ENCODE measurements at places on chromosomes 1 and 21.

- DNase-seq: peak; percentile 9
Measured at GRCh38 chr21:45931397-45931969, 50.1 kb upstream of the COL6A1 start.

DNA sequence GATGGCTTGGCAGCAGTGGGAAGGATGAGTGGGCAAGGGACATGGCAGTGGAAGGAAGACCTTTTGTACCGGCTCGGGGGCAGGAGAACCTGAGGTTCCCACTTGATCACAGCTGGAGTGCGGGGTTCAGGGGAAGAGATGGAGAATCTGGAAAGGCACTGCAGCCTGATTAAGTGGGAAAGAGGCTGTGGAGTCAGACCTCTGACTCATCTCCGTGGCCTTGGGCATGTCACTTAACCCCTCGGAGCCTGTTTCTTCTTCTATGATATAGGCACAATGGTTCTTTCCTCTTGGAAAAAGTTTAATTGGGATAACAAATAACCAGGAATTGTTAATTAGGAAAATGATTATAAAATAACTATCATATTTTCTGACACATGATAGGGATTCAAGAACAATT, 13.1 kb upstream of the TMEM61 start:
- DNase-seq: no peak

GRCh38 chr1:198892065-198892464, 253.2 kb downstream of the PTPRC start:
- no peak for DNase-seq

- DNase-seq: no peak
Measured at GRCh38 chr1:166960858-166961474, 14.4 kb downstream of the ILDR2 start.

- peak; percentile 68 for DNase-seq
Measured at GRCh38 chr1:206734499-206735142, 36.0 kb upstream of the IL19 start.

GRCh38 chr1:160284220-160284781, 632 bp downstream of the PEX19 start:
- peak; percentile 5 for DNase-seq

- no peak for DNase-seq
Measured at GRCh38 chr1:172895050-172895460, 155.7 kb downstream of the TNFSF18 start.

GRCh38 chr1:201021630-201022492, 1.7 kb downstream of the KIF21B start:
- no peak for DNase-seq

DNA sequence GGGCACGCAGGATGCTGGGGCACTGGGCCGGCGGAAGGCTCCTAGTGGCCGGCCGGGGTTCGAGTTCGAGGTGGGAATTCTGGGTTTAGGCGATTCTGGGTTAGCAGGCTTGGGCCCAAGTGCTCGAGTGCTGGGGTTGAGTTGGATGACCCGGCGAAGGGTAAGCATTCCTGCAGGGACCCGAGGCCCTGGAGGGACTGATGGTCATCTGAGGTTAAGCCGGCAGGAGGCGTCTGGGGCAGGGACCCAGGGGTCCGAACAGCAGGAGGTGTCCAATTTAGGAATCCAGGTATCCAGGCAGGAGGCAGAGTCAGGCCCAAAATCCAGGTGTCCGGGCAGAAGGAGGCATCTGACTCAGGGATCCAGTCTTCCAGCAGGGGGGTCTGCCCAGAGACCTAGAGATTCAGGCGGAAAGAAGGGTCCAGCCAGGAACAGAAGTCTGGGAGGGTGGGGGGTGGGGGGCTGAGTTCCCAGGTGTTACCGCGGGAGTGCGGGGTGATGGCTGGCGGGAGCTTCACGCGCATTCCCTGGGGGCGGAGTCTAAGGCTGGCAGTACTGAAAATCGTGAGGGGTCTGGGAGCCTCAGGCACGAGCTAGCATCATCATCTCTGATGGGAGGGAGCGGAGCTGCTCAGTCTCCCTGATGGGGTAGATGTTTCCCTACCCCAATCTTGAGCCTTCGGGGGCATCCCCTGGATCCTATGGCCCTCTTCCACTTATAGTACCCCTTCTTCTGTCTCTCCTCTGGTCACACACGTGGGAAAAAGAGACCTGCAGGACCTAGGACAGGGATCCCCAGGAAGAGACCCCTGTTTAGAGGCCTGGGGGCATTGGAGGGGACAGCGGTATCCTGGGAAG, 585 bp downstream of the GPR3 start:
- DNase-seq: no peak

DNA sequence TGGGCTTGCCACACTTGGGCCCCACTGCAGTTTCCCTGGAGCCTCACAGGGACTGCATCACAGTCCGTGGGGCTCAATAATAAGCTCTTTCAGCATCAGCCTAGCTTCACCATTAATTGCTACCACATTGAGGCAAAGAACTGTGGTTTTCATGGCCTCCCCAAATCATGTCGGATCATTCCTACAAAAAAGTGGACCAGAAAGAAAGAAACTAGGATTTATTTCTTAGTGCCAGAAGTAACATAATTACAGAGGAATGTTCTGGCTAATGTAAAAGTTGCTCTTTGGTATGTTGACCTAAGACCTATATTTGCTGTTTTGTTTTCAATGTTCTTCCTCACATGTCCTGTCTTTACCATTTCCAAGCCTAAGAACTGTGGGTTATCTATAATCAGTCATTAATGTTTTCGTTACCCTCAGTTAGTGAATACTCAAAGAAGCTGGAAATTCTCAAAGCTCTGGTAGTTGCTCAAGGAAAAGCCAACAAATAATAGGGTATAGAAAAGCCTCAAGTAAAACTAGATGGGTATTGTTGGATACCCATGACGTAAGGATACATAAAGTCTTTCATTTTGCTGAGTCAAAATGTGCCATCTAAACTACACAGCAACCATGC, 173.9 kb downstream of the LTN1 start:
- no peak for DNase-seq

- DNase-seq: no peak
Measured at GRCh38 chr21:33197496-33197895, 32.2 kb upstream of the IFNAR2 start.

- DNase-seq: no peak
Measured at GRCh38 chr1:171736196-171736595, 5.7 kb downstream of the VAMP4 start.

- DNase-seq: no peak
Measured at GRCh38 chr1:14057640-14058039, 357.7 kb downstream of the PRDM2 start.

DNA sequence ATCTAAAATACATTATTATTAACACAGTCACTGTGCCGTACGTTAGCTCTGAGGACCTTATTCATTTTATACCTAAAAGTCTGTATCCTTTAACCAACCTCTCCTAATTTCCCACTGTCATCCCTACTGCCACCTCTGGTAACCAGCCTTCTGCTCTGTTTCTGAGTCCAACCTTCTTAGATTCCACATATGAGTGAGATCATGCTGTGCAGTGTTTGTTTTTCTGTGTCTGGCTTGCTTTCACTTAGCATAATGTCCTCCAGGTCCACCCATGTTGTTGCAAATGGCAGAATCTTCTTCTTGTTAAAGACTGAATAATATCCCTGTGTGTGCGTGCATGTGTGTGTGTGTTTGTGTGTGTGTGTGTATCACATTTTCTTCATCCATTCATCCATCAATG, 64.2 kb downstream of the ETS2 start:
- no peak for DNase-seq

DNA sequence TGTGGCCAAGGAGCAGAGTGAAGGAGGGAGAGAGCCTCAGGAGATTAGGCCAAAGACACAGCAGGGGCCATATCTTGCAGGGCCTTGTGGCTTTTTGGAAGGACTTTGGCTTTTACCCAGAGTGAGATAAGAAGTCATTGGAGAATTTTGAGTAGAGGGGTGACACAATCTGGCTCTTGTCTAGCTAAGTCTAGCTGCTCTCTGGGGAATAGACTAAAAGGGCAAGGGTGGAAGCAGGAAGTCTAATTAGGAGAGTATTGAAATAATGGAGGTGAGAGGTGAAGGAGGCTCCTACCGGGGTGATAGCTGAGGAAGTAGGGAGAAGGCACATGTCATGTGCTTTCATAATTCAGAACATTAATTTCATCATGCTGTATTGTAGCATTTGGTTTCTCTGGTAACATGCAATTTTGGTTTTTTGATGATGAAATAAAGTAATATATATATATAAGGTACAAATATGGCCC, 34.3 kb upstream of the KCNA3 start:
- no peak for DNase-seq

DNA sequence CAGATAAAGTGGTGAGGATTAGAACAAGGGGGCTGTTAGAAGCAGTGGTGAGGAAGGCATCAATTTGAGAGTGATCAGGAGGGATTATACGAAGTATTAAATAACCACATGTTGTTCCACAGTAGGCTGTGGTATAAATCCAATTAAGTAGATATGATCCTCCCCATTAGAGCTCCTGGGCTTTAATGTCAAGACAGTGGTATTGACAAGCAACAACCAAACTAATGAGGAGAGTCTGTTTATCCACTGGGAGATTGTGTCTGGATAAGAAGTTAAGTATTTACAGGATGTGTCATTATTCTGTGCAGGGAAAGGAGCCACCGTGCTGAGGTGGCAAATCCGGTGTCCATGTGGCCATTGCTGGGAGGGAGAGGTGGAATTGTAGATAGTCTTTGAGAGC, 5.8 kb downstream of the ACTN2 start:
- no peak for DNase-seq

DNA sequence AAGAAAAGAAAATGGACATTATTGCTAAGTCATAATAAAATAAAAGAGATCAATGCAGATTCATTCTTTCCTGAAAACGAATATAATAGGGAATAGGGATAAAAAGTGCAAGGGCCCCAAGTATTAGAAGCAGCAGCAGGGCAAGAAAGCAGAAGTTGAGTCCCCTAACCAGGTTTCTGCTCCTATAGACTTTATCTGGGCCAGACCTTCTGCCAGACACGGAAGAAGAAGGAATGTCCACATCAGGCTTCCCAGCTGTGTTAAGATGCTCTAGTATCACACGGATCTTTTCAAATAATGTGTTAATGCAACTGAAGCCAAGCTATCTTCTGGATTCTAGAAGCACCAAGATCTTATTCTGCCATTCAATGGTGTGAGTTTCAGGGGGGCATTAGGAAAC, 26.9 kb downstream of the CD244 start:
- no peak for DNase-seq

DNA sequence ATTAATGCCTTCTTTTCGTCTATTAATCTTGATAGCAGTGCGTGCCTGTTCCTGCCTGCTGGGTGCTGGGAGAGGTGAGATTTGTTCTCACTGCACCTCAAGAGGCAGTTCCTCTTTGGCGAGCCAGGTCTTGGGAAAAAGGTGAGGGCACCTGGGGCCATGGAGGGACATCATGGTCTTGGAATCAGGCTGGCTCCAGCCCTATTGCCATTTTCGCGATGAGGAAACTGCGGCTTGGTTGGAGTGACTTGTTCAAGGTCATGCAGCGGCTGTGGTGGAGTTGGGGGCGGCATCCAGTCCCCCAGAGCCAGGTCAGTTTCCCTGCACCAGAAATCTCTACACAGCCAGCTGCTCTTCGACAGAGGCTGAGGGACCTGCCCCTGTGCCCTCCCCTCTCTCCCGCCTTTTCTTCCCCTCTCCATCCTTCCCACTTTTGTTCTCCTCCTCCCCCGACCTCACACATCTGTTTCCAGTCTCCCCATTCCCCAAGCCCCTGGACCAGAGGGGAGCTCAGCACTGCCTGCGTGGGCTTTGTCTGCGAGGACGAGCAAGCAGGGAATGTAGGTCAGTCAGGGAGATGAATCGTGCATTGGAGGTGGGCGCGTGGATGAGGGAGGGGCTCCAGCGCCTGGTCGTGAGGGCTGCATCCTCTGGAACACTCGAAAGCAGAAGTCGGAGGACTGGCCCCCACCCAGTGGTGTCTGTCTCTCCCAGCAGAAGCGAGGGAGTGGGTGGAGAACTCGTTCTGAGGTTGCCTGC, 135.1 kb downstream of the ACTL8 start:
- no peak for DNase-seq

DNA sequence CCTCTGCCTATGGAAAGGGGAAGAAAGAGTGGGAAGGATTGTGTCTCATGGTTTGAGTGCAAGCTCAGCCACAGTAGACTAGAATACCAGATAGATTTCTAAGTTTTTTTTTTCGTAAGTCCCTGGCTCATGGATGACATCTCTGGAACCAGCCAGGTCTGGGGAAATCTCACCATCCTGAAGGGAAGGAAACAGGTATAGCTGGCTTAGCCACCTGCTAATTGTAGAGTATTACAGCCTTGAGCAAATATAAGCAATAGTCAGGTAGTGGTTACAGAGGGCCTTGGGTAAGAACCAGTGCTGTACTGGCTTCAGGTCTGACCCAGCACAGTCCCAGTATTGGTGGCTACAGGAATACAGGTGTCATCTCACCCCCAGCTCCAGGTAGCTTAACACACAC, 500.9 kb upstream of the PRMT6 start:
- no peak for DNase-seq

DNA sequence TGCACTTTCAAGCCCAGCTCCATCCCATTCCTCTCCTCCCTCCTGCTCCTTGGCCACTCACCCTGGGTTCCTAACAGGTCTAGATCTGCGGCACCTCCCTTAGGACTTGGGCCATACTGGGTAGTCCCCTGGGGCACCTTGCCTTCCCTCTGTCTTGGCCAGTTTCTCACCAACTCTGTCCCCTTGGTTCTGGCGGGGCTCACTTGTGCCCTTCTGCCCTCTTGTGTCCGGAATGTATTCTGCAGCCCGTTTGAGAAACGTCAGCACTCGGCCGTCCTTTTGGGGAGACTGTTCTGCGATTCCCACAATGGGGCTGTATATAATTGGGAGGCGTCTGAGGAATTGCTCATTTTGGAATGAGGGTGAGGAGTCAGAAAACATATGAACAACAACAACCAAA, 162.4 kb downstream of the ZSCAN20 start:
- DNase-seq: no peak

GRCh38 chr1:219391297-219391696, 217.6 kb downstream of the LYPLAL1 start:
- DNase-seq: no peak

GRCh38 chr1:88801575-88802208, 89.7 kb downstream of the GTF2B start:
- DNase-seq: no peak

- no peak for DNase-seq
Measured at GRCh38 chr1:188194916-188195315, 1366.2 kb downstream of the PLA2G4A start.

GRCh38 chr1:4161366-4162006, 261.4 kb upstream of the C1orf174 start:
- no peak for DNase-seq

DNA sequence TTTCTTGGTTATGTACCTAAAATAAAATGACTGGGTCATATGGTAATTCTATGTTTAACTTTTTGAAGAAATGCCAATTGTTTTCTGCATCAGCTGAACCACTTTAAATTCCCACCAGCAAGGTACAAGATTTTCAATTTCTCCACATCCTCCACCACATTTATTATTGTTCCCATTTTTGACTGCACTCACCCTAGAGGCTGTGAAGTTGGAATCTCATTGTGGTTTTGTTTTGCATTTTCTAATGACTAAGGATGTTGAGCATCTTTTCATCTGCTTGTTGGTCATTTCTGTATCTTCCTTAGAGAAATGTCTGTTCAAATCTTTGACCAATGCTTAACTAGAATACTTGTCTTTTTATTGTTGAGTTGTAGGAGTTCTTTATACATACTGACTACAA, 72.5 kb downstream of the ASTN1 start:
- no peak for DNase-seq

All from activated T-cell treated with anti-CD3 and anti-CD28 coated beads for 48 hours (primary cell).